Right hindlimb (tissue), 1 donor: ENCODE measurements at places on chromosomes 5 and 9.

GRCh38 chr5:5156471-5157082 lies 16.4 kb downstream of the ADAMTS16 start:
- DNase-seq, result no peak

- no peak for DNase-seq
Measured at GRCh38 chr9:130694205-130694604, 625 bp downstream of the EXOSC2 start.

DNA sequence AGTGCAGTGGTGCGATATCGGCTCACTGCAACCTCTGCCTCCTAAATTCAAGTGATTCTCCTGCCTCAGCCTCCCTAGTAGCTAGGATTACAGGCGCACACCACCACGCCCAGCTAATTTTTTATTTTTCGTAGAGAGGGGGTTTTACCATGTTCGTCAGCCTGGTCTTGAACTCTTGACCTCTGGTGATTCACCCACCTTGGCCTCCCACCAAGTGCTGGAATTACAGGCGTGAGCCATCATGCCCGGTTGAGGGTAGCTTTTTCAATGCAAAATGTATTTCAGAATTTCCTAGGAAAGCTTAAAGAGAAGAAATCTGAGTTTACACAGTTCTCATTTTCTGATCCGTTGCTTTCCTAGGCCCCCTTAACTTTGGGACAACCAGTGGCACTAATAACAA lies 15.7 kb downstream of the BDP1 start:
- DNase-seq, result no peak

GRCh38 chr5:36675282-36675681 lies 68.9 kb downstream of the SLC1A3 start:
- no peak for DNase-seq

- DNase-seq, result no peak
Measured at GRCh38 chr5:141503681-141504080, 14.8 kb downstream of the PCDHGC5 start.

- no peak for DNase-seq
Measured at GRCh38 chr5:180376511-180376910, 23.4 kb upstream of the GFPT2 start.

DNA sequence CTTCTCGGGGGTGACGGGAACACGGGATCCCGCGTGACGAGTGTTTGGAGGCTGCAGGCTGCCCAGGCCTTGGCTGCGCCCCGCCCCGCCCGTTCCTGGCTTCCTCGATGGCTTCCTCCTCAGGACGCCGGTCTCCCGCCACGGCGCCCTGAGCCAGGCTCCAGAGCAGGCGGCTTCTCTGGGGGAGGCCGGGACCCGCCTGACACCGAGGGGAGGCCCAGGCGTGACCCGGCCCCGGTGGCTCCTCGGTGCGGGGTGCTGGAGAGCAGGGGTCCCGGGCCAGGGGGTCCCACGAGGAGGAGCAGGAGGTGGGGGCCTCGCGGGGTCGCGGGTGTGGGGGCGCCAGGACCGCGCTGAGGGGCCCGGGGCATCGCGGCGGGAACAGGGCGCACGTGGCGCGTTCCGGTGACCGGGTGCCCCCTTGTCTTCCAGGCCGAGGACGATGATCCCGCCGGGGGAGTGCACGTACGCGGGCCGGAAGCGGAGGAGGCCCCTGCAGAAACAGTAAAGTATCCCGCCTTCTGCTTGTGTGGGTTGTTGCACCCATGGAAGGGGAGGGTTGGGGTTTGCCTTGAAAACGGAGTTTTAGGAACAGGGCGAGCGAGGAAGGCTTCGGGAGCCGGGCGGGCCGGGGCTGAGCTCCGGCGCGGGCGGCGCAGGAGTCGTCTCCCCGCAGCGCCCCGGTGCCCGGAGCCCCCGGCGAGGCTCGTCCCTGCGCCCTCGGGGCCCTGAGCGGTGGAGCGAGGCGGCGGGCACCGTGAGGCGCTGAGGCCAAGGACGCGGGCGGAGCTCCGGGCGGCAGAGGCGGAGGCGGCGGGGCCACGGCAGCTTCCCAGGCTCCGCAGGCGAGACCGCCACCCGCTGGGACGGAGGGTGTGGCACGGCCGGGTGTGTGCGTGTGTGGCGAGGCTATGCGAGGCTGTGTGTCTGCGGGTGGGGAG lies 22.2 kb downstream of the AHRR start:
- peak; percentile 76 for DNase-seq

DNA sequence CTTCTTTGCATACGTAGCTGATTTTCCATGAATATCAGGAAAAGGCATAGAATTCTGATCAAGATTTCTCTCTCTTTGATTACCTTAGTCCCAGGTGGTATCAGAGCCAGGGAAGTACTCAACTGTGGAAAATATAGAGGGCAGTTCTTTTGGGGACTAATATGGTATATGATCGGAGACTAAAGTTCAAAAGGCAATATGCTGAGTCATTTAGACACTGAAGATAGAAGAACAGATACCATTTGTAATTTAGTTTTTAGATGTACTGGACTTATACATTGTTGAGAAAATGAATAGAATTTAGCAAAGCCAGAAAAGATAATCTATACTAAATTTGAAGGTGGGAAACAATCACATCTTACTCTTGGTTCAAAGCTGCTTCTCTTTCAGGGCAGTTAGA lies 5.1 kb downstream of the PCDHB3 start:
- DNase-seq, result no peak

DNA sequence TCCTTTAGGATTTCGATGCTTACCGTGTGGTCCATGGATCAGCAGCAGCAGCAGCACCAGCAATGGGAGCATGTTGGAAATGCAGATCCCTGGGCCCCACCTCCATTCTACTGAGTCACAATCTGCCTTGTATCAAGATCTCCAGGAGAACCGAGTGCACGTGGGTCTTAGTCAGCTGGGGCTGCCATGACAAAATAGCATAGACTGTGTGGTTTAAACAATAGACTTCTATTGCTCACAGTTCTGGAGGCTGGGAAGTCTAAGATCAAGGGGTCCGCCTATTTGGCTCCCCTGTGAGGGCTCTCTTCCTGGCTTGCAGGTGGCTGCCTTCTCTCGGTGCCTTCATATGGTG lies 1.3 kb upstream of the PROP1 start:
- DNase-seq, result no peak

- no peak for DNase-seq
Measured at GRCh38 chr9:82675102-82675501, 387.8 kb downstream of the RASEF start.
